Memory B cell (primary cell): ENCODE measurements at places on chromosomes 7 and 10.

GRCh38 chr7:38310591-38311101 lies 37.2 kb upstream of the TARP start:
- DNase-seq, result no peak

DNA sequence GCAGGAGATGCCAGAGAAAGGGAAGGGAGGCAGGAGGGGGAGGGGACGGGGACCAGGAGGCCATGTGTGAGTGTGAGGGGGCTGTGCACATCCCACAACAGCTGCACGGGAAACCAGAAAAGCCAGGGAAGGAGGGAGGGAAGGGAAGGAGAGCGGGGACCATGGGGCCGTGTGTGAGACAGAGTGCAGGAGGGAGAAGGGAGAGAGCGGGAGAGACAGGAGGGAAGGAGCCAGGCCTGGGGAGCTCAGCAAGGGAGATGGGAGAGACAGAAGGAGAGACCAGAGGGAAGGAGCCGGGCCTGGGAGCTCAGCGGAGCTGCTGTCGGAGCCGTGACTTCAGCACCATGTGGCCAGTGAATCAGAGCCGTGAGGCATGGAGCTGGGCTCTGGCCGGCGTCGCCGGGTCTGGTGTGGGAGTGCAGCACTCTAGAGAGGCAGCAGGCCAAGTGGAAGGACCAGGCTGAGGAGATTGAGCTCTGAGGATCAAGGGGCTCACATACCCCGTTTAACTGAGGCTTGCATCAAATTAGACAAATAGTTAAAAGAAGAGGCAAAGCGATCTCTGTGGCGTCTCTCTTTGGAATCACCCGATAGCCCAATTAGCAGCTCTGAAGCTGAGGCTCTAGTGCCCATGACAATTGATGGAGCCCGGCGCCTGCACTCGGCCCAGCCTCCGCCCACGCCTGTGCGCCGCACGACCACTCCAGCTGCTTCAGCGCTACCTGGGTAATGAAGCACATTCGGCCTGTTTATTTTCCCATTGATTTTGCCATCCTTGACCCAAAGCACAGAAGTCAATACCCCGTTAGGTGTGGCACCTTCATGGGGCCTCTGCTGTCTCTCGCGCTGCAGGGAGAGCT lies 150.4 kb downstream of the MAD1L1 start:
- no peak for DNase-seq

DNA sequence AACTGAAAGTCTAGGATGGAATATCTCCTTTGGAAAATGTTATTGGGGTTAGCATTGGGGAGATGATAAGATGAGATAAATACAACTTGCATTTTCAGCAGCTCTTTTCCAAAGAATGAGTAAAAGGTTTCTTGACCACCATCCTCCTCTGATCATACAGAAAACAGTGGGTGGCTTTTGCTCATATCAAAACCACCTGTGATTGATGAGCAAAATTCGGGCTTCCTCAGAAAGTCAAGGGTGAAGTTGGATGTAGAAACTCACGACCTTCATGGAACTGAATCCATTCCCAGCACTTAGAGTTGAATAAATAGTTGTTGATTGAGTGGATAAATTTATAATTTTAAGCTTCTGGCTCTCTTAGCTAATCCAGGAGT lies 158.4 kb downstream of the DNAJB6 start:
- DNase-seq, result no peak

DNA sequence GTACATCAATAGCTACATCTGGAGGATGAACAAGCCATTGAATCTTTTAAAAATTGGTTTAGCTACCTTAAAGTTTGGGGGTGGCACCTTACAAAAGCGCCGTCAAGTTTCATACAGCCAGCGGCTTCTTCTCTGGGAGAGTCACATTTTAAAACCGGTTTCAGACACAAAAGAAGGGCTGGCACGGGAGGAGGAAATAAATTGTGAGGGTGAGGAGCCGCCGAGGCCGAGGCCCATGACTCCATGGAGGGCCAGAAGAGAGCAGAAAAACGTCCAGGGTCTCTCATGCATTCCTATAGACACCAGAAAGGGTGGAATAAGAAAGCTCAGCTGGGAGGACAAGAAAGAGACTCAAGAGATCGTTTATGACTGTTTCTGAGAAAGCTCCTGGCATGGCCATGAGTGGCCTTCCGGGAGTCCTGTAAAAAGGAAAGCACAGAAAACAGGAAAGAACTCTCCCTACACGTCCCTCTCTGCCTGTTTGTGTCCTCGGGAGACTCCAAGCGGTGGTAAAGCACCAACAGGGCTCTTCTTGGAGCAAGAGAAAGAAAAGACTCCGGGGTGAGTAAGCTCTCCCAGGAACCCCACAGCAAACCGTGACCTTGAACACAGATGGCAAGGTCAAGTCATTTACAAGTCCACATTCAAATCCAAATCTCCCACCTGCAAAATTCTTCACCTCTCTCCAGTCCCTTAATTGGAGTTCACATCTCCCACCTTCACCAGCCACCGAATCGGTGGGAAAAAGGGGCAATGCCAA lies 1.8 kb downstream of the FRAT2 start:
- DNase-seq, result no peak

DNA sequence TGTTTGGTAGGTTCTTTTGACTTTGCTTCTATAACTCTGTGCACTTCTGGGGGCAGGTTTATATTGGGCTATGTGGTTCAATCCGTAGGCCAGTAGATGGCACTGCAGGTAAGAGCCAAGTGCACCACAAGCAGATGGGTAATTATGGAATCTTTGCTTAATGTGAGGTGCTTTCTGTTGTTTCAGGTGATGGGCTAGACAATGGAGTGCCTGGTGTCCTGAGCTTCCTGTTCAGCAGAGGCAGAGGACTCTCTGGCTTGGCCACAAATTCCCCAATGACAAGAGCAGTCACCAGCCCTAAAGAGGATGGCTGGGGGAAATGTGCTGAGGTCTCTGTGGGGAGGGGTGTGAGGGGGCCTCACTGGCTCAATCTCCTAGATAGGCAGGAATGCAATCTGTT lies 455.0 kb downstream of the CCSER2 start:
- DNase-seq, result no peak

DNA sequence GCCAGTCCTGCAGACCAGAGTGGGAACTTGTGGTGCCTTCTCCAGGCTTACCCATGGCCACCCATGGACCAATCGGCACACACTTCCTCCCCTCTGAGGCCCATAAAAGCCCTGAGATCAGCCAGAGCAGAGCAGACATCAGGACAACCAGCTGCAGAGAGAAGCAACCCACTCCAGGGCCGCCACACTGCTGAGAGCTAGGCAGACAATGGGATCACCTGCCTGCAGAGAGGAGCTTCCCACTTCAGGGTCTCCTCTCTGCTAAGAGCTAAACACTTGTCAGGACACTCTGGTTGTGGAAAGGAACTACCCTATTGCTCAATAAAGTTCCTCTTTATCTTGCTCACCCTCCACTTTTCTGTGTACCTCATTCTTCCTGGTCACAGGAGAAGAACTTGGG lies 34.0 kb downstream of the C7orf25 start:
- DNase-seq, result no peak

DNA sequence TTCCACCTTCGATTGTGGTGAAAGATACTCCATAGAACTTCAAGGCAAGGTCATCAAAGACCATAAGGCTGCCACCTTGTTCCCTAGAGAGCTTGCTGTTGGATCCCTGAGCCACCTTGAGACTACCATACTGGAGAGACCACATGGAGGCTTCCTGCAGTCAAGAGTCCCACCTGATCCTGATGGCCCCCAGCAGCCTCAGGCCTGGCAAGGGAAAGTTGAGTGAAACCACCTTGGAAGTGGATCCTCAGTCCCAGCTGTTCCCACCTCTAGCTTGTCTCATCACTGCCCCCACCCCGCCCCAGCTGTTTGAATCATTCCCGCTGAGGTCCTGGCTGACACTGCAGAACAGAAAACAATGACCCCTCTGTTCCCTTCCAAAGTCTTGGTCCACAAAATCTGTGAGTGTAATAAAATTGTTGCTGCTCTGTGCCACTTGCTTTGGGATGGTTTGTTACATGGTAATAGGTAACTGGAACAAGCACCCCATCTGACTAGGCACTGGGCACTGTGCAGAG lies 32.0 kb downstream of the PRLHR start:
- no peak for DNase-seq

DNA sequence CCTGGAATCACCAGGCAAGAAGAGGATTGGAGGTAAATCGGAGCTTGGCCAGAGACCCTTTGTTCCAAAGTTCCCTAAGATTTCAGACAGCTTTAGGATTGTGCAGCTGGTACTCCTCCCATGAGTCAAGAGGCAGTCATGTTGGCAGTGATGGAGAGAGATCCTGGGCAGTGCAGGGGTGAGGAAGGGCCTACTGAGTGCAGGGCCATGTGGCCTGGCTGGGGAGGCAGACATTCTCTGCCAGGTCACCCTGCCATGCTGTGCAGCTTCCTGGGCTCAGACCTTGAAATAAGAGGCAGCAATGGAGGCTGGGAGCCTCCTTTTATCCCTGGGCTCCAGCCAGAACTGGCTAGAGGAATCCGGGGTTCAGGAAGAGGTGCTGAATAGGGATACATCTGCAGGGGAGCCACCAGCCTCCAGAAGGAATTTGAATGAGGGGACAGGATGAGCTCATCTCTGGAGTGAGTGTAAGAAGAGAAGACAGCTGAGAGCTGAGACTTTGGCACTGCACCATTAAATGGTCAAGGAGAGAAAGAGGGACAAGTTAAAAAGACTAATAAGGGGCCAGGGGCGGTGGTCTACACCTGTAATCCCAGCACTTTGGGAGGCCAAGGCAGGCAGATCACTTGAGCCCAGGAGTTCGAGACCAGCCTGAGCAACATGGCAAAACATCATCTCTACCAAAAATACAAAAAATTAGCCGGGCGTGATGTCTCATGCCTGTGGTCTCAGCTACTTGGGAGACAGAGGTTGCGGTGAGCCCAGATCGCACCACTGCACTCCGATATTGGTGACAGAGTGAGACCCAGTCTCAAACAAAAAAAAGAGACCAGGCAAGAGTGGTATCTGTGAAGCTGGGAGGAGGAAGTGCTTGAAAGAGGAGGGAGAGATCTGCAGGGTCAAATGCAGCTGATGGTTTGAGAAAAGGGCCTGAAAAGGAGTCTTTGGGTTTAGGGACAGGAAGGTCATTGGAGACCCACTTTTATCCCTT lies 12.0 kb downstream of the SFTPD start:
- no peak for DNase-seq

DNA sequence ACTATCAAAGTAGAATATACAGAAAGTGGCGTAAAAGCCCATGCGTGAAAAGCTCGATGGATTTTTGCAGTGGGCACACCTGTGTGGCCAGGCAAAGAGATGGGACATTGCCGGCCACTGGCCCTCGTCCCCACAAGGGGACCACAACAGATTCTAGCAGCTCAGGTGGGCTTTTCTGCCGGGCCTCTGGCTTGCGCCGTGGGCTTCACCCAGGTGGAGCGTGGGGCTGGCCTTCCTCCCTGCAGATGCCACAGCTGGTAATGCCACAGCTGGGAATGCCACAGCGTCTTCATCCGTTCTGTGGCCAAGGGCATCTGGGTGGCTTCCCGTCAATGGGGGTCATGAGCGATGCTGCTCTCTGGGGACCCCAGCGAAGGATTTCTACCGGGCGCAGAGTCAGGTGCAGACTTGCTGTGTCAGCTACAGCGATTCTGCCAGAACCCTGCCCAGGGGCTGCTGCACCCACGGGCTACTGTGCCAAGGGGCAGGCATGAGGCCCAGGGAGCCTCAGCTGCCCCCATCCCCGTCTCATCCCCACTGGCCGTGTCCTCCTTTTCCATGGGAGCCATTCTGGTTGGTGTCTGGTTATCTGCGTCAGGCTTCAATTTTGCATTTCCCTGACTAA lies 52.5 kb upstream of the NKX6-2 start:
- DNase-seq, result no peak

DNA sequence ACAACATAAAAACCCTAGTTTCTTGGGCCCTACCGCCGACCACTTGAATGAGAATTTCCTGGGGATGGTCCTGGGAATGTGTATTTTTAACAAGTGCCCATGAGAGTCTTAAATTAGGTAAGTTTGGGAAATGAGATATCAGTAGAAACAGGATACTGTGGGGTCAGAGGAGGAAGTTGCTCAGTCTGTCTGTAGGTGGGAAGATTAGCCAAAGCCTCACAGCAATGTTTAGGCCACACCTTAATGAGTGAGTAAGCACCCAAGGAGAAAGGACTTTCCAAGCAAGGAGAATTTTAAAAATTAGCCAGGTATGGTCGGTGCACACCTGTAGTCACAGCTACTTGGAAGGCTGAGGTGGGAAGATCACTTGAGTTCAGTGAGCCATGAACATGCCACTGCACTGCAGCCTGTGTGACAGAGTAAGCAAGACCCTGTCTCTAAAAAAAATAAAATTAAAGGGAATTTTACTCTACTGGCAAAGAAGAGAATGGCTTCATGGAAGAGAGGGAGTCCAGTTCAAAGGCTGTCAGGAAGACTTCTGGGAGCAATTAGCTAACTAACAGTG lies 31.9 kb downstream of the PAPSS2 start:
- no peak for DNase-seq

GRCh38 chr10:80702143-80702542 lies 164.4 kb downstream of the SH2D4B start:
- no peak for DNase-seq
